ENCODE measurements at places on chromosomes 7 and 10. TPM values are rescaled to one million over a fixed set of nuclear protein-coding genes. Genes with fewer than 3 reads are reported as not detected.

CRTAC1 gene
- 48.4 TPM for polyA plus RNA-seq

UPK3B gene
- 2.5 TPM for polyA plus RNA-seq

ZNF212 gene
- polyA plus RNA-seq = 21.3 TPM

UCN3 gene
- polyA plus RNA-seq = 1.1 TPM

AKR1C4 gene
- not detected for polyA plus RNA-seq

ZPBP gene
- polyA plus RNA-seq = 0.29 TPM

HKDC1 gene
- 14.0 TPM for polyA plus RNA-seq

TMEM273 gene
- polyA plus RNA-seq = 2.3 TPM

LRRN3 gene
- 4.6 TPM for polyA plus RNA-seq

PIK3CG gene
- polyA plus RNA-seq = 2.2 TPM

DNA sequence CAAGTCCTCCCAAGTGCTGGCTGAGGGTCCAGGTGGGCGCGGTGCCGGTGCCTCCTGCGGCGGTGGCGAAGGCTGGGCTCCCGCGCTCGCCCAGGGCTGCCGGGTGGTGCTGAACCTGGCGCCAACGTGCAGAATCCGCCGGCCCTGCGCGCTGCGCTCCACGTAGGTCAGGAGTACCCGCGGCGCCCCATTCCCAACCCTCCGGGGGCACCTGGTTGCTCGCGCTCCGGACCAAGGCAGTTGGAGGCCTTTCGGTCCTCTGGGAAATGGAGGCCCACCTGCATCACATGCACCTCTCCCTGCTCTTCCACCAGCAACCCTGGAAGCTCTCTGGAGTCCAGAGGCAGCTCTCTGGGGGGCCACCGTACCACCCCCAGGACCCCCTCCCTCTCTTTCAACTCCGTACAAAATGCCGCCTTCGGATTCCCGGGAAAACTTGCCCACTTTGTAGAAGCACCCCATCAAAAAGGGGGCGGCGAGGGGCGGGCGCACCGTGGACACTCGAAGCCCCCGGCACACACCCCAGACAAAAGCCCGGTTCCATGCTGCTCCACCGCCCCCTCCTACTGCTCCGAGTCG, 745 bp downstream of the SLC16A9 start:
- peak; percentile 11 for DNase-seq

DNA sequence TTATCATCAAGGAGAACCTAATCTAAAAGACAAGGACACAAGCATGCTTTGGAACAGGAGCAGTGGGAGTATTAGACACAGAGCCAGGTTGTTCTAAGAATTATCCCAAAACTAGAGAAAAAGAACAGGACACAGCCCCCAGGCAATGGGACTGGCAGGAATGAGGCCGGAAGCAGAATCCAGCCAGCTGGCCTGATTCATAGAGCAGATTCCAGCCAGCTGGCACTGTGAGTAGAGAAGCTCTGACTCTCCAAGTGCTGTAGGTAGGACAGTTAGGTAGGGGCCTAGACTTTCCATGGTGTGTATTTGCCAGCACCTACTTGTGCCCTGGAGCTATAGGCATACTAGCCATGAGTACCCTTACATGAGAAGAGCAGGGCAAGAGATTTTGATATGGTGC, 13.3 kb upstream of the RAB18 start:
- no peak for DNase-seq

GRCh38 chr10:13880760-13881159, 294.0 kb downstream of the PRPF18 start:
- no peak for DNase-seq

DNA sequence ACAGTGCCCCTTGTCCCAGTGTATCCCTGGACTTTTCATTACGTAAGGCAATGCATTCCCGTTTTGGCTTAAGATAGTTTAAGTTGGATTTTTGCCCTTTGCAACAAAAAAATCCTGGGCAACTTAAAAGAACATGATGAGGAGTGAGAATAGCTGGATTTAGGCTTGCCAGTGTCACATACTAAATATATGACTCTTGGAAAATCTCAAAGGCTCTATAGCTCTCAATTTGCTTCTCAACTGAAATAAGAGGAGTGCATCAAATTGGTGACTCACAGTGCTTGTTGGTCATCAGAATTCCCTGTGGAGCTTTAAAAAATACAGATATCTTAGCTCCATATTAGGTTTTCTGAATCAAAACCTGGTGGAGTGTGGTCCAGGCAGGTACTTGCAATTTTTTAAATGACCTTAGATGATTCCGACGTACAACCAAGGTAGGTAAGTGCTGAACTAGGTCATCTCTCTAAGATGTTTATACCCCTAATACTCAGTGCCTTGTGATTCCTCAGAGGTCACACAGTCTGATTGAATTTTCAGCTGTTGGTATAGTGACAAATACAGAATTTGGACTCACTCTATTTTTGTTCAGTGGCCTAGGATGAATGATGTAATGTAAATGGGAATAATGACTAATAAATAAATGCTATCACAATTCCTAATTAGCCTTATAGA, 33.9 kb upstream of the ORC5 start:
- DNase-seq = no peak

DNA sequence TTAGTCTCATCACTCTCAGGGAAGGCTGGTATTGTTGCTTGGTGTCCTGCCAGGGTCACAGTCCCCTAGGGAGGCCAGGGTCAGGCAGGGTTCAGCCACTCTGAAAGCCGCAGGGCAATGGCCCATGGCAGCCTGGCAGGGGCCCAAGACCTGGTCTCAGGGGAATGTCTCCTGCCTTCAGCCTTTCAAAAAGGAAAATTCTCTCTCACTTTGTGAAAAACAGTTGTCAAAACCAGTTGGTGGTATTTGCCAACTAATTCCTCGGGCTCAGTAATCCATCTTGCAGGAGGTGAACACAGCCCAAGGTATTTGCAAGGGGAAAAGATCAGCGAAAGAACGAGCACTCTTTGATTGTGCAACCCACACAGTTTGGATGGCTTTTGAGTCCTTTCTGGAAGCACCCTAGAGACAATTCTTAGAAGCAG, 101.5 kb downstream of the JCAD start:
- no peak for DNase-seq

GRCh38 chr7:156533420-156533819, 107.2 kb upstream of the RNF32 start:
- no peak for DNase-seq

DNA sequence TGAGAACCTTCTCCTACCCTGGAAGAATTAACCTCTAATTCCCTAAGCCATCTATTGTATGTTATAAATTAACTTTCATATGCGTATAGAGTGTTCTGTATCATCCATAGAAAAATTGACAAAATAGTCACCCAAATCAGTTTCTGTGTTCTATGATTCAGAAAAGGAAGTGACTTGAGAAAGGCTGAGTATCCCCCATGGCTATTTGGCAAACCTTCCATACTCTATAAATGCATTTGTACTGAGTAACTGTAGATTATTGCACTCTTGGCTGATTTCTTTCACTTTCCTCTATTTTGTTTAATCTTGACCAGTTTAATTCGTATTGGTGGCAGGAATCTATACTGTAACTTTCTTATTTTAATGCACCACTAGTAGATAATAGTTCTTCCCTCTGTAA, 182.2 kb downstream of the HTR7 start:
- no peak for DNase-seq

DNA sequence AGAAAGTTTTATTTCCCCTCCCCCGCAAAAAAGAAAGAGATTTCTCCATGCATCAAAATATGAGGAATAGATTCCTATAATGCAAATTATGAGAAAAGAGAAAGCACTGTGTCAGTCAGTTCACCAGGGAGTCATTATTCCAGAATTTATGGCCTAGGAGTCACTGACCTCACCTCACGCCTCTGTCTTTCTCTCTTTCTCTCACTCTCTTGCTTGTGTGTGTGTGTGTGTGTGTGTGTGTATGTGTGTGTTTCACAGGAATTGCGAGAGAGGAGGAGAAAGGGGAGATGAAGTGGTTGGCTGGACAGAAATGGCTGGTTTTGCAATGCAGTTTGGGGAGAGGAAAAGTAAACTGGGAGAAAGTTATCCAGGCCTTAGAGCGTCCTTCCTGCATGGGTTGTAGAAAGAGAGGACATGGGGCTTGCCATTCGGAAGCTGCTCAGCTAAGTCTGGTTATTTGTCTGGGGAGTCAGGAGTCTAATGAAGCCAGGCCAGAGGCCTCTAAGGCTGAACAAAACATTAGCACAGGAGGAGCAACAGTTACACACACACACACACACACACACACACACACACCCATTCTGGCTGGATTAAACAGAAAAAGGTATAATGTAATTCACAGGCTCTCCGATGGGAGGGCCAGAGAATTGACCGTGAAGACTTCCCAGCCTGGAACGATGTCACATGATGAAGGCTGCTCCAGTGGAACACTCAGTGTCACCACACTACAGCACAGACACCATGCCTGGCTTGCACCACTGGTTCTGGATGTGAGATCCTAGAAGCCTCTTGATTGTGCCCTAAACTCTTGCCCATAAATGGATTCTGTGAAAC, 12.8 kb upstream of the FFAR4 start:
- DNase-seq = no peak

DNA sequence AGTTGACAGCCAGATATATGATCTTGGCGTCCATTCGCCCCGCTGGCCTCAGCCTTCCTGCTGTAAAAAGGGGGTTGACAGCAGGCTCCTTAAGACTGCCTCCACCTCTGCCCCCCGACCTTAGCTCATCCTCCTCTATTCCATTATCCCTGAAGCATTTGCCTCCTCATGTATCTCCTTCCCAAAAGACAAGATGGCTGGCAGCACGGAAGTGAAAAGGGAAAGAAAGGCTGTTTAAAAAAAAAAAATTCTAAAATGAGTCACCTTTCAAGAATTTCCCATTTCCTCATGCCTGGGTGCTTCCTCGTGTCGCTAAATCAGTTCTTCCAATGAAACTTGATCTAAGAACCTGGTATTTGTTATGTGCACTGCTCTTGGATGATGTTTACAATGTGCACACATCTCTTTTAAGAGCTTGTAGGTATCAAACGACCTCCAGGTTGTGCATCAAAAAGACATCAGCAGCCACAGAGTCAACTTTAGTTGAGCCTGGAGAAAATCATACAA, 1.7 kb downstream of the SCRN1 start:
- DNase-seq = peak; percentile 49

DNA sequence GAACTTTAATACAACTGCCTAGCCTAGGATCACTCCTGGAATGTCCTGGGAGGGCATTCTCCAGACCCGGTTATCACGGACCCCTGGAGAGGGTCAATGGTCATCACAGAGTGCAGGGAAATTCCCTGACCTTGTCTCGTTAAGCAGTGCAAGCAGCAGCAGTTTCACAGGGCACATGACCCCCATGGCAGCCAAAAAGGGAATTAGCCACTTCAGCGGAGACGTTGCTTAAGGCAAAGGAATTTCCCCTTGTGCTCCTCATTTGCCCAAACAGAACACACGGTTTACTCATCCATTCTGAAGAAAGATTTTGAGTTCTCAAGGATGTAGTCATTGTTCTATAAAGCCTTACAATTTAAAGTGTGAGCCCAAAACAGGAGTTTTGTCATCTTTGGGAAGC, 260.3 kb downstream of the SNX13 start:
- no peak for DNase-seq

DNA sequence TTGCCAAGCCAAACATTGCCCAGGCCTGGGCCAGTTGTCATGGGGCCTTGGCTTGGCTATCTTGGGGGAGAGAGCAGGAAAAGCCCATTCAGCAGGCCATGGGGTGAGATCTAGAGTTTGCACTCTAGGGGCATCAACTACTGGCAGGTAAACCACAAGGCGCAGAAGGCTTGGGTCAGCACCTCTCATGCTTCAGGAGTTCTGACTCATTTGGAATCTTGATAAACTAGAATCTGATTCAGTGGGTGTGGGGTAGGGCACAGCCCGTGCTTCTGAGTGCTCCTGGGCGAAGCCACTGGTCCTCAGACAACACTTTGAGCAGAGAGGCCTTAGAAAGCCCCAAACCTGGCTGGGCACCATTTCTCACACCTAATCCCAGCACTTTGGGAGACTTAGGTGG, 81.1 kb downstream of the RGS10 start:
- DNase-seq = no peak

DNA sequence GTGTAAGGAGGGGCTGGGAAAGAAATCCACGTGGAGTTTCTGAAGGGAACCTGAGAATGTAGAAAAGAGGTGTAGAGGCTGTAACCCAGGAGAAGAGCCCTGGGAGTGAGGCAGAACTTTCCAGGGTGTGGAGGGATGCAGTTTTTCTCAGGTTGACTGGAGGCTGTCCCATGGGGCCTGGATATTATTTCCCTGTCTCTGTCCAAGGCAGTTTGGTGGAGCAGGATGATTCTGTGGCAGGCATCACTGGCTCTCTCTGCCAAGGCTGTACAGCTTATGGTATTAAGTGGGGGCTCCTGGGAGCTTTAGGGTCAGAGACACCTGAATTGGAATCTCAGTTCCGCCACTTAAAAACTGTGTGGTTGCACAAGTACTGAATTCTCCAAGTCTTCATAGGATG, 81.6 kb downstream of the CHN2 start:
- no peak for DNase-seq

GRCh38 chr7:54360075-54360840, 181.9 kb upstream of the VSTM2A start:
- DNase-seq = no peak

DNA sequence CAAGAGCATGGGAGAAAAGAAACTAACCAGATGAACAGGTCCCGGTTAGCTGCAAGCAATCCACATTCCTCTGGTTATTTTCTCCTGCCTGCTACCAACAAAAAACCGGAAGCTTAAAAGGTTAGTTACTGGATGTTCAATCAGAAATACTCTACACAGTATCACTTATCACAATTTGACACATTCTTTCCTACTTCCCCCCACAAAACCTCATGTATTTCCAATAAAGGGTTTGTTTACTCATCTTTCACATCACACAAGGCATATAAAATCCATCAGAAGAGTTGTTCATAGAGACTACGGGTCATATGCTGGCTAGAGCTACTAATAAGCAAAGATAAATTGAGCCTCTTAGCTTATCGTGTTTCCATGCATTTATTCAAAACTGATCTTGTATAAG, 4.8 kb downstream of the SLC25A28 start:
- DNase-seq = no peak
